Posterior cingulate gyrus (tissue), 11 donors: ENCODE measurements at places on chromosomes 1 and 21.
A peak's percentile ranks its signal among the peaks of the same experiment; 100 is the strongest.

DNA sequence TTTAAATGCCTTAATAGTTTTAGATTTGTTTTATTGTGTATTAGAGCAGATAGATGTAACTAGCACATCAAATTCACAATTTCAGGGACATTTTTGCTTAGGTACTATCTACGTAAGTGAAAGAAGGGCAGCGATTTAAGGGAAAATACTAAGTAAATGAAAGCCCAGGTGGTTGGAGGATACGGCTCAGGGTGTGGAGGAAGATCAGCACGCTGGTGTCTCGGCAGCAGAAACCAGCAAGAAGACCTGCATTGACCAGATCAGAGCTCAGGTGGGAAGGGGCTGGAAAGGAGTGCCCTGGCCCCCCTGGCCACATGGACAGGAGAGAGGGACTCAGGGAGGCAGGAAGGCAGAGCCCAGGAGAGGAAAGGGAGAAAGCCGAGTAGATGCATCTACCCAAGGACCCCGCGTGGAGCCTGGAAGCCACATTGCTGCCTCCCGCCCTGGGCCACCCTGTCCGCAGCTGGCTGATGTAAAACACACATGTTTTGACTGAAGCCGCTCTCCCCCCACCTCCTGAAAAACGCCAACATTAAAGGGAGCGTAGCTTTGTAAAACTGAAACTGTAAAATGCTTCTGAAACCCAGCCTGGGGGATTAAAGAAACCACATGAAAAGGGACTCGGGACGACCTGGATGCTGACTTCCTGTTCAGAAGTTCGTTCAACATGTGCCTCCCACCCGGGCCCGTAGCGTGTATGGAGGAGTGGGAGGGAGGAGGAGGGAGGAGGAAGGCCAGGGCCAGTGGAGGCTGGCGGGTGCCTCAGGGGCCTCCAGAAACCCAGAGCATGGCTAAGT is 72.6 kb upstream of the TARDBP start:
- no peak for DNase-seq

DNA sequence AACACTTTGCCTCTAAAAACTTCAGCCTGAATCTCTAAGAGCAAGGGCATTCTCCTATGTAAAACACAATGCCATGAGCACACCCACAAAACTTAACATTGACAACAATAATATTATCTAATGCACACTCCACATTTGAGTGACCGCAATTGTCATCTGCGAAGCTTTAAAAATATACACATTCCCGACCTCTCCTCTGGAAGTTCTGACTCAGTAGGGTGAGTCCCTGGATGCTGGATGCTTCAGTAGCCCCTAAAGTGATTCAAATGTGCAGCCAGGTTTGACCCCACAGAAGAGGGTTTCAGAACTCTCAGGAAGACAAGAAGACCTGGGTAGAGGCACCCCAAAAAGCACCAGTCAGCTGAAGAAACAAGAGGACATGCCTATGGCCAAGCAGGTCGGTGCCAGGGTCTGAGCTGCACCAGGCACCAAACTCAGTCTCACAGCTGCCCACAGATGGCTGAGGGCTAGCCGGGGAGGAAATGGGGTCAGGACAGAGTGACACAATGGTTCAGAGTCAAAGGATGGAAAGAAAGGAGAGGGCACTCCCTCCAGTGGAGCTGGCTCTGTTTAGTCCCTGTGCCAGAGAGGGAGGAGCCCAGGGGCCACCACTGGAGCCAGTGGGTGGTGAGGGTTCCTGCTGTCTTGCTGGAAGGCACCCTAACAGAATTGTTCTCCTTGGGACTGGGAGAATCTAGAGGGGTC is 17.4 kb downstream of the PIK3C2B start:
- DNase-seq: peak; percentile 97

DNA sequence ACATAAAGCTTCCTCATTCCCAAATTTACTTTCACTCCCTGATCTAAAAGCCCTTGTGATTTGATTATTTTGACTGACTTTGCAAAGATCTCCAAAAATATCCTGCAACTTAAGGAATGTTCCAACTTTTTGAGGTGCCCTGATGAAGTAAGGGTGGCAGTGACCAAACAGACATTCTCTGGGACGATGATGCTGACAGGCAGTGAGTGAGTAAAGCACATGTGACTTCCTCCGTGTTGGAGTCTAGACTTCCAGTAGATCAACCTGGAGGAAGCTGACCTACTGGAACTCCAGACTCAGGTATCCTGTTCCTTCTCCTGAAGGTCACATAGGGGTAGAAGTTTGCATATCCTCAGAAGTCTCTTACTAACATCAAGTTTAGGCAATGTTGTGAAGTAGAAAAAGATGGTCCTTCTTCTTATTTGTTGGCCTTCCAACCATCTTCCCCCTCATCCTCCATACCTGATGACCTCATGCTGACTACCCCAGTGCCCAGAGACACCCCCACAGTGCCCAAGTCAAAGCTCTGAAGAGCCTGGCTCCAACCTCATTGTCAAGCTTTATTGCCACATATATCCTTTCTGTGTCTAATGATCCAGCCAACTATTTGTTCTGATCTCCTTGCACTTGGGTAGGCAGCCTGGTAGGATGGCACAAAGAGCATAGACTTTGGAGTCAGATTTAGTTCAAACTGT is 16.0 kb downstream of the TNFSF4 start:
- no peak for DNase-seq

DNA sequence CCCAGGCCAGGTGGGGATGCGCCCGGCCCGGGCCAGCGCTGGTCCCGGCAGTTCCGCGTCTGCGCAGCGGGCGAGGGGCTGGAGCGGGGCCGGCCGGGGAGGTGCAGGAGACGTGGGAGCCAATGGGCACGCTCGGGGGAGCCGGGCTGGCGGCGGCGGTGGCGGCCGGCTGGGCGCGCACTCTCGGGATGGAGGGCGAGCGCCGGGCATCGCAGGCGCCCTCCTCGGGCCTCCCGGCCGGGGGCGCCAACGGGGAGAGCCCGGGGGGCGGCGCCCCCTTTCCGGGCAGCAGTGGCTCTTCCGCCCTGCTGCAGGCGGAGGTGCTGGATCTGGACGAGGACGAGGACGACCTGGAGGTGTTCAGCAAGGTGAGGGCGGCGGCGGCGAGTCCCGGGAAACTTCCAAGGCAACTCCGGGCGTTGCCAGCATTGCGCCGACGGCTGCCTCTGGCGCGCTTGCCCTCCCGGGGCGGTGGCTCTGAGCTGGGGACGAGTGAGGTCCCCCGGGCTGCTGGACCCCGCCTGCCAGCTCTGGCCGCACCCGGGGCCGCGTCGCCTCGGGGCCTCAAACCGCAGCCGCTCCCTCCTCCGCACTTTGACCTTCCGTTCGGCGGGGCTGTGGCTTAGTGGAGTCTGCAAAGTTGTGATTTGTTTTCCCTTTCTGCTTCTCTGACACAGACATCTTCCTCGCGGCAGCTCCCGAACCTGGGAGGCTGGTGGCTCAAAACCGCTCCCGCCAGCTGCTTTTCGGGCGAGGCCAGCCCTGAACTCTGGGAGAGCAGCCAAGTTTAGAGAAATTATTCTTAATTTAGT is at the start of gene SNX7:
Gene SNX7 (plus strand): TSS at position 178 of the 812 bp plus-strand sequence. CDS start 11 bp downstream, at position 189.
- DNase-seq: peak; percentile 83

DNA sequence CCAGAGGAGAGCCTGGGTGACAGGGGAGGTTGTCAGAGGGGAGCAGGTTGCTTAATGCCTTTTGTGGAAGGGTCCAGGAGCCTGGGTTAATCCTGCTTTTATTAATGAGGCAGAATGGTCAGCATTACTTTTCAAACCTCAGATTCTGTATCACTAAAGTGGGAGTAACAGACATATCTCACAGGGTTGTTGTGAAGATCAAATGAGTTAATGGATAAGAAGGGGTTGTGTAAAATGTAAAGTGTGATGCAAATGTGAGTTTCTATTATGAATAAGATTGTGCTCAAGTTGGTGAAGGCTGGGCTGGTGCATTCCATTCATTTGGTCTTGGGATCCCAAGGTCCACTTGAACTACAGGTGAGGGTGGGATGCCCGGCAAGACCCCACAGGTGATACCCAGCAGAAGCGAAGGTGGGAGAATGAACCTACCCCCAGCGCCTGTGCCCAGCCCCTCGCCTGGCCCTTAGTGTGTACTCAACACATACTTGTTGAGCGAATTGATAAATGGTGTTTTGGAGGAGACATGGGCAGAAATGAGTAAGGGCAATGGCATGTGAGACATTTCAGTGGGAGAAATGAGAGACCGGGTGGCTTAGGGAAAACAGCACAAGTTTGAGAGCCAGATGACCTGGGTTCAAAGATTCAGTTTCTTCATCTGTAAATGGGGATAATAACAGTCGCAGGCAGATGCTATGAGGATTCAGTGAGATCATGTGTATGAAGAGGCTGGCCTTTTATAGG is 6.2 kb downstream of the SLC26A9 start:
- peak; percentile 49 for DNase-seq

- DNase-seq: no peak
Measured at GRCh38 chr1:151837197-151837596, 2.4 kb downstream of the C2CD4D start.

DNA sequence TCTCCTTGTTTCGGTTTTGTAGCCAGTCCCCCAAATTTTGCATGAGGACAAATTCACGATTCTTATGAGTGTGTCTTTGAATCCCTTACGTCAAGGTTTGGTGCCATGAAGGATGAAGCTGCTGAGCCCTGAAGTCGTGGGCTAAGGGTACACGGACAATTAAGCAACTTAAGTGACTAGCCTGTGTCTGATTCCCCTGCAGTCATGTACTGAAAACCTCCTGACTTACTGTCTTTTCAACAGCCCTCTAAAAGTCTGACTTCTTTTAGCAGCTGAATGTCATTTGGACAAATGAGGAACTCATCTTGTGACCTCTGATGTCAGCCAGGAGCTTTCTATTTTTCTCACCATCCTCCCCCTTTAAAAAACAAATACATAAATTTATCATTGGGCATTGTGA is 27.1 kb upstream of the C1orf105 start:
- no peak for DNase-seq

DNA sequence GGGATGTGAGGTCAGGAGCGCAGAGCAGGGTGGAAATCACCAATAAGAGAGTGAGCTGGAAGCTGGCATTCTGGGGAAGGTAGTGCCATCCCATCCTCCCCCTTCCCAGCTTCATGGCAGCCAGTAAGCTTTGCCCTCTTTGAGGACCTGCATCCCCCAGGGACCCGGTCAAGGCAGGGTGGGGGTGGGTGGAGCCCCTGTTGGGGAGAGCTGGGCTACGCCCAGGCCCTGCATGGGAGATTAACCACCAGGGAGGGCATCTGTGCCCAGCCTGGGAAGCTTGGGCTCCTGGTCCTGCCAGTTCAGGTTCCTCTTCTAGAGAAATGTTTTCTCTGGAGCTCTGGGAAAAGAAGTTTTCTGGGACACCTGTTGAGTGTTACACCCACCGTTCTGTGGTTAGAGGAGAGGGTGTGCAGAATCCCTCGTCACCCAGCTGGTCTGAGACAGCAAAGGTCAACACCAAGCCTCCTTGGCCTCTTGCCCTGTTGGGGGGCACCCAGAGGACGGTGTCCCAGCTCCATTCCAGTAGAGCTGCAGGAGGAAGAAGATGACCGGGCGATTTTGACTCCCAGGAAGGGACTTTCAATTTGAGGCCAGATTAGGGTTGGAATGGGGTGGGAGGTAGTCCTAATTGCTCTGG is 30.1 kb upstream of the TENT5C start:
- no peak for DNase-seq
